ENCODE measurements at places on chromosomes 11 and 22.
A peak's percentile ranks its signal among the peaks of the same experiment; 100 is the strongest.

DNA sequence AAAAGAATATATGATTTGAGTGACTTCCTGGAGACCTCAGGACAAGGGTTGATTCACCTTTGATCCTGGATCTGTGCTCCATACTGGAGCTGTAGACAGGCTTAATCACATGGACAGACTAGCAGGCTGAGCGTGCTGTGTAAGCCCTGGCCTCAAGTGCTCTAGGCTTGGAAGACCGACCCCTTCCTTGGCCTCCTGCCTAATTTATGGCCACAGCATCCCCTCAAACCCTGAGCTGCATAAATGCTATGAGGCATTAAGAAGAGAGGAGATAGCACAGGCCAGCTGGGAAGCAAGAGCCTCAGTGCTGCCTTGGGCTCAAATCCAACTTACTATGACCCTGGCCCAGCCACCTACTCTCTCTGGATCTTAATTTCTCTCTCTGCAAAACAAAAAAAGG, 385.1 kb downstream of the BUD13 start:
- no peak for DNase-seq

- DNase-seq = no peak
Observed at GRCh38 chr22:29427176-29427760, 11.1 kb upstream of the RFPL1 start.

DNA sequence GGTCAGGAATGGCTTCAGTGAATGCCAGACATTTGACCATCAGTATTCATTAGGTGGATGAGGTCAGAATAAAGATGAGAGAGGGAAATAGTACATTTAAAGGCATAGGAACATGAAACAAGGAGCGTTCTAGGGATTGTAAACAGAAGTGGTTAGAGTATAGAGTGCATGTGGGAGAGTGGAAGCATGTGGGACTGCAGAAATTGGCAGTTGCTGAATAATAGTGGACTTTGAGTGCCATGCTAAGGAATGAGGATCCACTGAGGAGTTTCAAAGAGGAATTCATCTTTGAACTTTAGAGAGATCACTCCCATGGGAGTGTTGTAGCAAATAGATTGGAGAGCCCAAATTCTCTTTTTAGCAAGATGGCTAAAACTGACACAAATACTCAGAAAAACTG, 7.9 kb downstream of the RNF169 start:
- no peak for DNase-seq

GRCh38 chr11:7506243-7506642, 7.6 kb upstream of the PPFIBP2 start:
- no peak for DNase-seq

DNA sequence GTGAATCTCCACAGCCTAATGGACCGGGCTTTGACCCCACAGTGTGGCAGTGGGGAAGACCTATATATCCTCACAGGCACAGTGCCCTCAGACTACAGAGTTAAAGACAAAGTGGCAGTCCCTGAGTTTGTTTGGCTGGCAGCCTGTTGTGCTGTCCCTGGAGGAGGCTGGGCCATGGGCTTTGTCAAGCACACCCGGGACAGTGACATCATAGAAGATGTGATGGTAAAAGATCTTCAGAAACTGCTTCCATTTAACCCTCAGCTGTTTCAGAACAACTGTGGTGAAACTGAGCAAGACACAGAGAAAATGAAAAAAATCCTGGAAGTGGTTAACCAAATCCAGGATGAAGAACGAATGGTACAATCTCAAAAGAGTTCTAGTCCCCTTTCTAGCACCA, 39.0 kb downstream of the ENDOD1 start:
- no peak for DNase-seq

- no peak for DNase-seq
Observed at GRCh38 chr11:56846631-56847576, 98.4 kb upstream of the OR9G4 start.

DNA sequence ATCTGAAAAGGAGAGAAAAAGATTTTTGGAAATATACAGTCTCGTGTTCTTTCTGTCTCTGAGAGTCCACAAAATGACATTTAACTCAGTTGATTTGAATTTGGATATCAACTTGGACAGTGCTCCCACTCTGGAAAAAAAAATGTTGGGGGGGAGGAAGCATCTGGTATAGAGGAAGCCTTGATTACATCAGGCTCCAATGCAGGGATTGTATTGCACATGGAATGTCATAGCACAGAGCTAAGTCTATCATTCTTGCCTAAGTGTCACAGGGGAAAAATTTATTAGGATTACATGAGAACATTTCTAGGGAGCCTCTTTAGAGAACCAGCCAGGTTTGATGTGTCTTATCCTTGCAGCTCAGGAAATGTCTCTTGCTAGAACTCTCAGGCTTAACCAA, 23.0 kb downstream of the MS4A6A start:
- DNase-seq = no peak

- DNase-seq = no peak
Observed at GRCh38 chr22:23780146-23780748, 6.5 kb upstream of the SMARCB1 start.

GRCh38 chr11:101034076-101034475, 95.5 kb downstream of the PGR start:
- no peak for DNase-seq

DNA sequence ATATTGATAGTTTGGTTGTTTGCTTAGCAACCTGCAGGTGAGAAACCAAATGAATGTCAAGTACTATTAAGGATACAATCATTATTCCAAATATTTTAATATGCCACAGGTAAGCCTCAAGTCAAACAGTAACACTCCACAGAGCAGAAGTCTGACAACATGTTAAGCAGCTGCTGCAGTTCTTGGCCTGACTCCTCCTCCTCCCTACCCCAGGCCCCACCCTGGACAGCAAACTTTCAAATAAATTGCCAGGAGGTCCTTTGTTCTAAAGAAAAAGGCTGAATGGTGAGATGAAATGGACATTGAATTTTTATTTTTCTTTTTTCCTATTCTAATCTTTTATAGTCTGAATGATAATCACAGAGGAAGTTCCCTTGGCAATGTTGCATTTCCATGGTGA, 260.0 kb upstream of the POU2AF2 start:
- no peak for DNase-seq

DNA sequence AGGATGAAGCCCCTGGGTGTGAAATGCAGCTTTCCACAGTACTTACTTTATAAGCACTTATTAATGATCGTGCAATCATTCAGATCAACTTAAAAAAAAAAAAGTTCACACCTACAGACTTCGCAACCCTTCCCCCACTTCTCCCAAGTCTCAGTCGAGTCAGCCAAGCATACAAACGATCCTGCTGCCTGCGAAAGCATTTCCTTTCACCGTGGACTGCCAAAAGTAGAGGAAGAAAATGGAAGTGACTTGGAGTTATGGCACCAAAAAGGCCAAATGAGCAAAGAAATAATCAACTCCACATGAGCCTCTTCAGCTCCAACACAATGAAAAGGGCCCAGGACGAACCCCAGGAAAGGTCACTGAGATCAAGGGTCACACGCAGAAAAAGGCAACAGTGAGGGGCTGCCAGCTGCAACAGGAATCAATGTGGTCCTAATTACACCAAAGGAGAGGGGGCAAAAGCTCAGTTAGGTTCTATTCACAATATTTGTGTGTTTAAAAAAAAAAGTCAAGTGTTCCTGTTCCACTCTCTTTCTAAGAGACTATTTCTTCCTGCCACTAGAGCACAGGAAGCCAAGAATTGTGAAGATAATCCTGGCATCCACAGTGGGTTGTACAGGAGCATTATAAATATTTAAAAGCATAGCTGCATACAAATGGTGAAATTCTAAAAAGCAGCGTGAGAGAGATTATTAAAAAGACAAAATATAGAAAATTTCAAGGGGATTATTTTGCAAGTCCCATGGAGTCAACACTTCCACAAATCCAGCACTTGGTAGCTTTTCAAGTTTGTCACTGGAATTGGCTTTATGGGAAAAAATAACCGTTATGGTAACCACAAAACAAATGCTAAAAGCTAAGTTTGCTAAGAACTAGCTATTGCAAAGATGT, 28.4 kb downstream of the CDON start:
- DNase-seq = no peak

- no peak for DNase-seq
Observed at GRCh38 chr22:20111689-20112622, 3.9 kb upstream of the RANBP1 start.

- DNase-seq = no peak
Observed at GRCh38 chr11:116797816-116798215, 6.1 kb upstream of the APOA5 start.

GRCh38 chr11:65016705-65017104, 2.7 kb downstream of the ARL2 start:
- DNase-seq = no peak

- no peak for DNase-seq
Observed at GRCh38 chr11:372809-373715, 3.8 kb downstream of the B4GALNT4 start.

DNA sequence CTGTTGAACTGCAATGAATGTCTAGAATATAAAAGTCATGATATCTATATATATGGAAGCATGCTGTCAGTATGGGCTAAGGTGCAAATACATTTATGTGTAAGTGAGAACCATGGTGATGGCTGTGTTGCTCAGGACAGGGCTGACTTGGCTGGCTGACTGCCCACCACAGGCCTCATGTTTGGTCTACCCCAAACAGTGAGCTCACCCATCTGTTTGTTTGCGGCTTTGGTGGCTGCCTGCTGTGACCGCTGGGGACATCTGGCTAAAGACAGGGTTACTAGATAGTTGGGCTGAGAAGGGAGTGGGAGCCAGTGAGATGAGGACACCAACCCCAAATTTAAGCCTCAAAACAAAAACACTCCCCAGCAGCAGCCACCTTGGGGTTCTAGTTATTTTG, 6.3 kb downstream of the CD44 start:
- DNase-seq = no peak

DNA sequence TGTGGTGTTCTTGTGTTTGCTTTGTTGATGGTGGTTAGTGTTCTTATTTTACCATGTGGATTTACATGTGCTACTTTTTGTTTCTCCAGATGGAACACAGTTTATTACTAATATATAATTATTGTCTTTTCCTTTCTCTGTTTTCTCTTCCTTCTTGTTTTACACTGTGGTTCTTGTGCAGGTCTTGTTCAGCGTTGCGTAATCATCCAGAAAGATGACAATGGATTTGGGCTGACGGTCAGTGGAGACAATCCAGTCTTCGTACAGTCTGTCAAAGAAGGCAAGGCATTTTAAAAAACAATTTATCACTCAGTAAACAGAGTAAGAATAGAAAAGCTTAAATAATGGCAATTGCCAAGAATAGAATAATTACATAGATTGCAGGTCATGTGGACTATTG, 84.4 kb downstream of the ARHGEF12 start:
- no peak for DNase-seq

GRCh38 chr11:75802913-75803820, 11.8 kb upstream of the UVRAG start:
- DNase-seq = peak; percentile 35

- no peak for DNase-seq
Observed at GRCh38 chr11:24855951-24856350, 359.1 kb downstream of the LUZP2 start.

DNA sequence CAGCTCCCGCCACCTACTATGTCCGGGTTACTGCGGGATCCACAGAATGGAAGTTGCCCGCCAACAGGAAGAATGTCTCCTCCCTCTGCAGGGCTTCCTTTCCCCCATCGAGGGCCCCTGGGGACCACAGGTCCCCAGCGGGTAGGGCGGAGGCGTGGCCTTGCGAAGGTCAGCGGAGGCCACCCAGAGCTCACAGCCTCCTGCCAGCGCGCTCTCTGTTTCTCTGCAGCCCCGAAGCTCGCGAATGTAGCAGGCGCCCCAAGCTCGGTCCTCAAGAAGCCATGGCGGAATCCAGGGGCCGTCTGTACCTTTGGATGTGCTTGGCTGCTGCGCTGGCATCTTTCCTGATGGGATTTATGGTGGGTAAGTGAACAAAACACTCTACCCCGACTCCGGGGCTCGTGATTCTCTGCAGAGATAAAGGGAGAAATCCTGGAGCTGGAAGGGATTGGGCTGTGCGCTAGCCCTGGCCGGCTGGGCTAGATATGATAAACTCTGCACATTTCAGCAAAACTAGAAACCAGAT, at the start of gene NAALAD2:
NAALAD2 (plus strand) TSS at position 186 of the 526 bp plus-strand sequence; CDS start at position 282, 96 bp downstream.
- DNase-seq = no peak

DNA sequence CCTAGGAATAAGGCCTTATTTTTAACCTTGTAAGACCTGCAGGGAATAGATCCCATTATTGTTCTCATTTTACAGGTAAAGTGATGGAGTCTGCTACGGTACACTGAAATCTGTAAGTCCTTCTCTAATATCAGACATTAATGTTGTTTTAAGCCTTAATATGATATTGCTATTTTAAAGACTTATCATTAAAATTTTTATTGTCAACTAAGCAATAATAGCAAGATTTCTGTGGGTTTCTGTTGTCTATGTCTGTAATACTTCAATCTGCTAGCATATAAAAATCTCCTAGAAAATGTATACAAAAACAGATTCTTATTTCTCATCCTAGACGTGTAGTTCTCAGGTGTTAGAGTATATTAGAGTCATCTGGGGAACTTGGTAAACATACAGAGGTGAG, 317.5 kb upstream of the TENM4 start:
- no peak for DNase-seq

DNA sequence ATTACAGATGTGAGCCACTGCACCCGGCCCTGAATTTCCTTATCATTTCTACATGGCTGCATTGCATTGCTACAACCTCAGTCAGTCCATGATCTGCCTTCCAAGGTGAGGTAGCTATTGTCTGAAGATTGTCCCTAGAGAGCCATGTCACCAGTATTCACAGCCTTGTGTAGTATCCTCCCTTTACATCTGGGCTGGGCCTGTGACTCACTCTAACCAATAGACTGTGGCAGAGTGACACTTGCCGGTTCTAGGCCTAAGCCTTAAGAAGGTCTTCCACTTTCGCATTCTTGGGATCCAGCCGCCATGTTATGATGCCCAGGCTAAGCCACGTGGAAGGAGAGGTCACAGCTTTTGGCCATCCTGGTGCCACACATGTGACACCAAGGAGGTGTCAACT, 10.1 kb upstream of the PLEKHB1 start:
- DNase-seq = no peak
